Daoy (cell line): ENCODE measurements at places on chromosomes 7 and 10. TPM values are rescaled to one million over a fixed set of nuclear protein-coding genes. Genes with fewer than 3 reads are reported as not detected.

The CTAGE6 gene
- not detected in 2 replicates for total RNA-seq

The ARL4A gene
- total RNA-seq: 27.2 and 38.5 TPM in 2 replicates

The ITPRIP gene
- total RNA-seq: 3.2 and 3.3 TPM in 2 replicates

The SPDYE11 gene
- not detected in 2 replicates for total RNA-seq

The PROSER2 gene
- 22.4 and 35.7 TPM in 2 replicates for total RNA-seq

The TMEM178B gene
- 1.2 and 1.3 TPM in 2 replicates for total RNA-seq

The ZMYND11 gene
- 37.4 and 38.5 TPM in 2 replicates for total RNA-seq

The PILRA gene
- total RNA-seq: 0.69 TPM in 1 of 2 replicates, not detected in the other

The PODXL gene
- total RNA-seq: 27.1 and 27.8 TPM in 2 replicates

The CDHR1 gene
- not detected in 2 replicates for total RNA-seq

The PIP gene
- total RNA-seq: not detected in 2 replicates

The CCDC172 gene
- not detected in 2 replicates for total RNA-seq

The GTF2IRD1 gene
- 10.0 and 19.8 TPM in 2 replicates for total RNA-seq

The ASZ1 gene
- total RNA-seq: not detected in 2 replicates

The ELN gene
- 0.06 and 0.23 TPM in 2 replicates for total RNA-seq

The DENND2A gene
- total RNA-seq: 5.4 and 6.5 TPM in 2 replicates

The ZNF804B gene
- total RNA-seq: not detected in 2 replicates

The TMEM26 gene
- total RNA-seq: not detected in 2 replicates

The CPXM2 gene
- 4.9 and 8.6 TPM in 2 replicates for total RNA-seq

The EFCAB10 gene
- 0.17 TPM in 1 of 2 replicates, not detected in the other for total RNA-seq

The SLC26A4 gene
- total RNA-seq: 1.4 and 6.8 TPM in 2 replicates

The PYROXD2 gene
- 0.69 and 1.0 TPM in 2 replicates for total RNA-seq
